ENCODE measurements at places on chromosomes 1 and 21. TPM values are rescaled to one million over a fixed set of nuclear protein-coding genes. Genes with fewer than 3 reads are reported as not detected.

DNA sequence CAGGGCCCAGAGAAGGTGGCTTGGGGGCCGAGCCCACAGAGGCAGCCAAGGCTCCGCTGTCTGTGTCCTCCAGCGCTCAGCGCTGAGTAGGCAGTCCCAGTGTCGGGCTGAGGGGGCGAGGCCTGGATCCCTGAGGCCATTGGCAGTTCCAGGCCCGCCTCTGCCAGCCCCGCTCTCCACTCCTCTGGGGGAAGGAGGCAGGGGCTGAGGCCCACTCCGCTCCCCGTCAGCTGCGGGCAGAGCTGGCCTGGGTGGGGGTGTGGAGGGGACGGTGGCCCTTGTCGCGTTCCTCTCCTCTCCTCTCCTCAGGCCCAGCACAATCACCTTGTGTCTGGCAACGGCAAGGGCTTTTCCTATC, 132.8 kb downstream of the CASZ1 start:
- DNase-seq: no peak

GRCh38 chr1:205229399-205229871, 1.7 kb downstream of the TMCC2 start:
- DNase-seq: peak; percentile 81

- no peak for DNase-seq
These were observed 1.6 kb downstream of the C1orf21 start for GRCh38 chr1:184388319-184388889.

GRCh38 chr1:58249737-58250586, 296.6 kb downstream of the OMA1 start:
- peak; percentile 22 for DNase-seq

DNA sequence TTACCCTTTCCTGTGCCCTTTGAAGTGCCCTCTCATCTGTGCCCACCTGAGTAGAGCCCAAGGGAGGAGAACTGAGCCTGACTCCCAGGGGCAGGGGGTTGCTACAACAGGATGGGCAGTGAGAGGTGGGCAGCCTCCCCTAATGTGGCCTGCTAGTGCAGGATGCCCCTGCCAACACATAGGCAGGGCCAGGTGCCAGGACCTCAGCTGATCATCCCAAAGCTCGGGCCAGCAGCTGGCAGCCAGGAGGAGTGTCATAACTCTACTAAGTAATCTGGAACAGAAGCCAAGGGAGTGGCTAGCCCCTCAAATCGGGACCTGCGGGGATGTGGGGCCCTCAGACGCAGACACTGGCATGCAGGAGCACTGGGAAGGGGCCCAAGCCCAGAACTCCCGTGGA, 208.8 kb upstream of the RAB4A start:
- no peak for DNase-seq

DNA sequence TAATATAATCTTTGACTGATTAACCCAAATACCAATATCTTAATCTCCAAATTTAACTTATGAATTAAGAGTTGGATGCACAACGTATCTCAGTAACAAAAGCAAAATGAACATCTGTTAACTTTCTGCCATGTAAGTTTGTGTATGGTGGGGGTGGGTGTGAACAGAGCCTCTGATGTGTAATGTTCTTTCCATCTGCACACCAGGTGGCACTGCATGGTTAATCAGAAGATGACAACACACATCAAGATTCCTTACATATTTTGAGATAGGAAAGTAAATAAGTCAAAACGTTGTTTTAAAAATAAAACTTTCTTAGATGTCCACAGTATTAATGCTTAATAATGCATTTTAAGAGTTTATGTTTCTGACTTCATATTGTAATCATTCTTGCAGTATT, 251.9 kb downstream of the DPYD start:
- no peak for DNase-seq

GRCh38 chr1:218679988-218680748, 335.0 kb downstream of the TGFB2 start:
- DNase-seq: no peak

GRCh38 chr1:30040081-30041019, 683.0 kb downstream of the MATN1 start:
- peak; percentile 4 for DNase-seq

- peak; percentile 54 for DNase-seq
These were observed 62.6 kb upstream of the CD1D start for GRCh38 chr1:158117854-158118704.

DNA sequence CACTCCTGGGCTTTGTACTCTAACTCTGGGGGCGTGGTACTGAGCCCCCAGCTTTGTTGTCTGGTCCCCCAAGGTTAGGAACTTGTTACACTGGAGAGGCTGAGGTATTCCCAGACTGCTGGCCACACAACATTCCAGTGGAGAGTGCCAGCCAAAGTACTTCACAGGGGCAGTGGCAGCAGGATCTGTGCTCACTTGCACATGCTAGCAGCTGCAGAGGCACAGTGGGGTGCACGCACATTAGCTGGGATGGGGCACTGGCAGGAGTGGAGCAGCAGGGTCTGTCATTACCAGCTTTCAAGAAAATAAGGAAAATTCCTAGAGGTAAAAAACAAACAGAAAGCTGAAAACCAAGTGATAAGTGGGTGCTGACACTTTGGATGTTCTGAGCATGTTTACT, 31.0 kb downstream of the ZNF691 start:
- DNase-seq: no peak

Gene NBPF19
- total RNA-seq: 24.7 TPM

Gene C8A
- total RNA-seq: not detected

Gene AIRE
- not detected for total RNA-seq

Gene GPR157
- 1.2 TPM for total RNA-seq

Gene OSCP1
- 1.9 TPM for total RNA-seq

Data from activated CD8-positive, alpha-beta T cell treated with anti-CD3 and anti-CD28 coated beads, Interleukin-2, amount 10 ng/mL, durations not matched to agents 7 days and 5 days (primary cell).